ENCODE measurements at places on chromosomes 1 and 21.

DNA sequence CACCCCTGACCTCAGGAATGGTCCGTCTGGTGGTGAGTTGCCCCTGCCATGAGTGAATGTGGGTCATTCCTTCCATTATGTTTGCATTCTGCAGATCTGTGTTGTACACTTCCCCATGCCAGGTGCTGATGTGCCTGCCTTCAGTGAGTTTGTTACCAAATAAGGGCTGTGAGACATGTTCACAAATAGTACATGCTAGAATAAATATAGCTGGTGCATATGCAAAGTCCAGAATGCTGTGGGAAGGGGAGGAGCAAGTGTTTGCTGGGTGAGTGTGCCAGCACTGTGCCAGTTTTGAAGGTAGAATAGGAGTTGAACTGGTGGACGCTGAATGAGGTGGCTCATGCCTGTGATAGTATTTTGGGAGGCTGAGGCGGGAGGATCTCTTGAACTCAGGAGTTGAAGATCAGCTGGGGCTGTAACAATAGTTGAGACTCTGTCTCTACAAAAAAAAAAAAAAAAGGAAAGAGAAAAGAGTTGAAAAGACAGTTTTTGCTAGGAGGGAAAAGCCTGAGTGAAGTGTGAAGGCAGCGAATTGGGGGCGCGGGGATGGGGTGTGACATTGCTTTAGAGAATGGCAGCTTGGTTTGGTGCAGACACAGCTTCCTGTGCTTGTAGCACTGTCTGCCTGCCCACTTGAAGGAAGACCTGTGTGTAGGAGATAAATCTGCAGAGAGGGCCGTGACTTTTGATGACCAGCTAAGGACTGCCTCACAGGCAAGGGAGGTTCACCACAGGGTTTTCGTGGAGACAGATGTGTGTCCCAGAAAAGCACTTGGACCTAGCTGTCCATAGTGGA is 61.1 kb downstream of the LGR6 start:
- DNase-seq, result no peak

- DNase-seq, result no peak
Observed at GRCh38 chr1:230728710-230729392, 14.9 kb upstream of the AGT start.

GRCh38 chr1:21291964-21292363 is 1.7 kb upstream of the ECE1 start:
- no peak for DNase-seq

- no peak for DNase-seq
Observed at GRCh38 chr1:221165839-221166500, 286.7 kb downstream of the HLX start.

DNA sequence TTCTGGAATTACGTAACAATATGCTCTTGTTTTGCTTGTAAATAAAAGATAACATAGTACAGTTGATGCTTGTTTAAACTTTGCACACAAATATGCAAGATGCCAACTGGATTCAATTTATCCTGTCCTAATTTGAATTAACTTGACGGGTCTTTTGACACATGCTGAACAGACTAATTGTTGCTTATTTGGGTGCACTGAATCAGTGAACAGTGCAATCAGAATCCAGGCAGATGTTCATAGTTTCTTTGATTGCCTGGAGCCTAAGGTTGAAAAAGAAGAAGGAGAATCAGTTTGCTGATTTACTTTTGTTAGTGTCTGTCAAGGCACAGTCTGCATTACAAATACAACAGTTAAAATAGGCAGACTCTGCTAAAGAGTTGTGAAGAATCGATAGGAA is 307.9 kb downstream of the COL11A1 start:
- DNase-seq, result no peak

- DNase-seq, result no peak
Observed at GRCh38 chr1:18485227-18485626, 4.5 kb downstream of the KLHDC7A start.

DNA sequence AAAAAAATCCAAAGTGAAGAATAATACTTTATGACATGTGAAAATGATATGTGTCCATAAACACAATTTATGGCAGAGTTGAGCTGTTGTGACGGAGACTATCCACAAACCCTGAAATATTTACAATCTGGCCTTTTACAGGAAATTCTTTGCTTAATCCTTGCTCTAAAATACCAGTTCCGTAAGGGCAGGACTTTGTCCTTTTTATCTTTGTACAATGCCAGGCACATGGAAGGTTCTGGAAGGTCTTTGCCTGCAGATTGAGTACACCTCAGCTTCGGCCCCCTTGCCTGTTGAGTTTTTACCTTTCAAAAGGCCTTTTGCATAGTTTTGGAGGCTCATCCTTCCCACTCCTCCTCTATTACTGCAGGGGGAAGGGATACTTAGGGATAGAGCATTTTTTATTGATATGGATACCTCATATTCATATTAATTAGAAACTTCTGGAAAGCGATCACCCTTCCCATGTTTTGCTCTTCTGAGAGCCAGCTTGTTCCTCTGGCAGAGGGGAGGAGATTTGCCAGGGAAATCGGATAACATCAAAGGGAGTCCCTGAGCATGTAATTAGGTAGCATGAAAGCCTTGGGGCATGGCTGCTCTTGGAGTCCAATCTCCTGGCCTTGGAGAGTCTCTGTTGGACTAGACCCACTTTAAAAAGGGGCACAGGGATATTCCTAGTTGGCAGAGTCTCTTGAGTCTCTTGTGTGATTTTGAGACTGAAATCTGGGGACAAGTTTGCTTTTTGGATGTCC is 217.1 kb downstream of the KCNJ6 start:
- DNase-seq, result no peak

GRCh38 chr1:10680487-10680886 is 116.0 kb downstream of the CASZ1 start:
- DNase-seq, result no peak

- DNase-seq, result no peak
Observed at GRCh38 chr1:241219449-241219848, 137.6 kb downstream of the RGS7 start.

Measured in B cell (primary cell).